ENCODE measurements at places on chromosomes 6 and 20. TPM values are rescaled to one million over a fixed set of nuclear protein-coding genes. Genes with fewer than 3 reads are reported as not detected.

- no peak for DNase-seq
Observed at GRCh38 chr20:9903048-9903655, 64.3 kb upstream of the PAK5 start.

DNA sequence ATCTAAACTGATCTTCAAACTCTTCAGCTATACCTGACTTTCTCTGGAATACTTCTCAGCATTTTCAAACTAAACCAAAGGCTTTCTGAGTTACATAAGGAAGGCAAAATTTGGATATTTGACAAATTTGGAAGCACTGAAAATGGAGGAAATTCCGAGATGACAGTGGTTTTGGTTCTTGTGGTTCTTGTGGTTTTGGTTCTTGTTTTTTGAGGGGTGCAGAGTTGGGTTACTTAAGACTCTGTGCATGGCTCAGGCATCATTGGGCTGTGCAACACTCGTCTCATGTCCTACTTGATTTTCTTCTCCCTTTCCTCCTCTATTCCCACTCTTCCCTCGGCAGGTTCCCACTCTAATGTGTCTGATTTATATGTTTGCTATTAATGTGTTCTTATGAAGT lies 78.0 kb downstream of the SLC22A3 start:
- no peak for DNase-seq

DNA sequence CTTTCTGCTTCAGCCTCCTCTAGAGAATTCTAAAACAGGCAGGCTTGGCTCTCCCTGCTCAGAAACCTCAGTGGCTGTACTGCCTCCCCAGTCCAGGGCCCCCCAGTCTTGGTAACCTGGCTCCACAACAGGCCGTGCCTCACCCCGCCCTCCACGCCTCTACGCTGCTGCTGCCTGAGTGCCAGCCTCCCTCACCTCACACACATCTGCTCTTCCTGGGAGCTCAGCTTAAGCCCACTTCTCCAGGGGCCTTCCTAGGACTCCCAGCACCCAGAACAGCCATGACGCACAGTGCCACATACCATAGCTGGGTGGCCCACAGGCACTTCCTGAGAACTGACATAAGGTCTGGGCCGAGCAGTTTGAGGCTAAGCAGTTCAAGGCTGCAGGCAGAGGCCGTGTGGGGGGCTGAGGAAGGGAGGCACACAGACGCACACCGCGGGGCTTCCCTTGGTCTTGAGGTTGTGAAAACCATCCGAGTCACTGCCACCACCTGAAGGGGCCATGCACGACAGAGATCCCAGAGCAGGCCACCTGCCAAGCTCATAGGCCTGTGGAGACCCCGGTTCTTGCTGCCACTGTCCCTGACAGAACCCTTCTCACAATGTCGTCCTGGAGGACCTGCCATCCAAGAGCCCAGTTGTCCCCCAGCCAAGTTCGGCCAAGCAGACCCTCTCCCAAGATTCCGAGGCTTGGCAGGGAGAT lies 42.6 kb downstream of the DSTN start:
- DNase-seq, result no peak

GRCh38 chr20:48686238-48687116 lies 141.3 kb downstream of the PREX1 start:
- DNase-seq, result no peak

DNA sequence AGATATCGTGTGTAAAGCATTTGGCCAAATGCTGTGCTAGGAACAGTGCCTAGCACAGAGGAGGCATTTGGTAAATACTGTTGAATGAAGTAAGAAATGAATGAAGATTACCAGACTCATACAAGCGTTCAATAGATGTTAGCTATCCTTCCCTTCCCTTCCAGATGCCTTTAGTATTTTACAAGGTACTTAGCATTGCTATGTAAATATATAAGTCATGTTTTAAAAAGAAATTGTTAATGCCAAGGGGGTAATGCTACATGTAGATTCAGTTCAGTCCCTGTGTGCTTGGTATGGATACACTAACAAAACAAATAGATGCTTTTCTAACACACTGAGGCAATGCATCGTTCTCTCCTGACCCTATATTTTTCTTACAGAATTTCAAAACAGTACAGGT lies 407.2 kb downstream of the ADGRB3 start:
- DNase-seq, result no peak

DNA sequence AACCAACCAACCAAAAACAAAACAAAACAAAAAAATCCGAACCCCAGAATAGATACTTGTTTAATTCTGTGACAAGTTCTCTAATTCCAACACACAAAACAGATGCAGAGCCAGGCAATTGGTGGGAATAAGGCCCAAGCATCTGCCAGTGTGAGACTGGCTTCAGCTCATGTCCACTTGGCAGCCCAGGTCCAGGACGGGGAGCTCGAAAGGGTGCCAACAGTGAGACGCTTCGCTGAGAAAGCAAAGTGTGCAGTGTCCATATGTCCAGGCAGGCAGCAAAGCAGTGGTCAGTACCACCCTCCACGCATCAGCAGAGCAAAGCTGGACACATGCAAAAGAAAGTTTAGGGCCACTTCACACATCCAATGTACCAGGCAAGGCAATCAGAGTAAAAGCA lies 102.9 kb downstream of the RALGAPA2 start:
- DNase-seq, result no peak

DNA sequence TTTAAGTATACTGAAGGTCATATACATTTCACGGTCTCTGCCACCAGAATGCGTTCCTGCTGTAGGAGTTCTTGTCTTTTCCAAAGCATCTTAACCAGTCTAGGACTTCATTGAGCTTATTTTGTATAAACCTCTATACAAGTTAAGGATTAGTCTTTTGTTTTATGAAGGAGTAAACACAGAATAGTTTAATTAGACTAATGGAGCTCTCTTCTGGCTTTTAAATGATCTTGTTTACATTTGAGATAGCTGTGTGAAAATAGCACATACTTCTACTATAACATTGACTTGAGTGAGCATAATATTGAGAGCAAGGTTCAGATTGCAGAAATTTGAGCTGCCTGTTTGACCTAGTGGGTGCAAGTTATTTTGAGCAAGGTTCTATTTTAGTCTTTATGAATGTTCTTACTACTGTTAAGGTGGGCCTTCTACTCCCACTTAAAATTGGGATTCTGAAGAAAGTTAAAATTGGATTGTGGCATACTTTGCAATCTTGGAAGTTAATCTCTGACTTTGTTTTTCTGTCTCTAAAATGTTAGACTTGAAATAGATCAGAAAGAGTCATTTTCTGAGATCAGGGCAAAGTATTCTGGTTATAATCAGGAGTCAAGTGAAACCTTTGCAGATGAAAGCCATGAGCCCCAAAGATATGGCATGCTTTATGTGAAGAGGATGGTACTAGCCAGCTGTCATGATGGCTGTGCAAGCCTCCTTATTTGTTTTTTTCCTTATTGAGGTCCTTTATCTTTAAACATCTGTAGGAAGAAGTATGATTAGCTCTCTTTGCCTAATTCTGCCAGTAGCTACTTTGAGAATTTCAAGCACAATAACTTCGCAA lies 41.8 kb downstream of the RPRD1B start:
- DNase-seq, result no peak

- no peak for DNase-seq
Observed at GRCh38 chr20:49482621-49483017, at the start of gene KCNB1. Gene KCNB1 (minus strand): TSS chr20:49482668. CDS start chr20:49482480, 188 bp downstream.

DNA sequence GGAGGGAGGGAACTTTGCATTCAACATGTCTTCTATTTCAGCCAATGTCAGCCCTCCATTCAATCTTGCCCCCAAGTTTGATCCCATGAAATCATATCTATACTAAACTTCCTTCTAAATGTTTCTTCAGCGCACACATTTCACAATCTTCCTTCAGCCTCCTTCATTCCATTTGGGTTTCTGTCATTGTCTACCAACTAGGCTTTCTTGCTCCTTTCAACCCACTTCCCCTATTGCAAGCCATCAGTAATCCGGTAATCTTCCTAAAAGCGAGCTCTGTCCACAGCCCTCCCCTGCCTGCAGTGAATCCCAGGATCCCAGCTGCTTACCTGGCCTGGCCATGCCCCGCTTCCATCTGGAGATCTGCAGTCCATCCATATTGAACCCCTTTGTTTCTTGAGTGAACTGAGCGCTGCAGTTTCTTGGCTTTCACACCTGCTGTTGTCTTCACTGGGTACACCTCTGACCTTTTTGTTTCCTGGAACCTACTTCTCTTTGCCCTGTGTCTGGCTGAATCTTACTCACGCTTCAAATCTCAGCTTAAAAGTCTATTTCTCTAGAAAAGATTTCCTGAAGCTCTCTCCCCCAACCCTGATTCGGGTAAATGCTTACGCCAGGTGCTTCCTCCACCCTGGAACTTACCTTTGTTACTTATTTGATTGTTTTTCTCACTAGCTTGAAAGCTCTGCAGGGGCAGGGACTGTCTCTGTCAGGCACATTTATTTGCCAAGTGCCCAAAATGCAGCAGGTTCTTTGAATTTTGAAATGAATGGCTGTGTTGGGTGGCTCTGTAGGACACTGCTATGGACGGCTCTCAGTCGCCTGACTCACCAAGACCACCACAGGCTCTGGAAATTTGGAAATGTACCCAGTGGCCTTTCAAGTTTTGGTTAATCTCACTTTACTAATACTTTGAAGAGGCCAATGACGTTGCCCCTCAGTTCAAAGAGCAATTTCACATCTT lies 50.3 kb downstream of the ADTRP start:
- DNase-seq, result no peak

DNA sequence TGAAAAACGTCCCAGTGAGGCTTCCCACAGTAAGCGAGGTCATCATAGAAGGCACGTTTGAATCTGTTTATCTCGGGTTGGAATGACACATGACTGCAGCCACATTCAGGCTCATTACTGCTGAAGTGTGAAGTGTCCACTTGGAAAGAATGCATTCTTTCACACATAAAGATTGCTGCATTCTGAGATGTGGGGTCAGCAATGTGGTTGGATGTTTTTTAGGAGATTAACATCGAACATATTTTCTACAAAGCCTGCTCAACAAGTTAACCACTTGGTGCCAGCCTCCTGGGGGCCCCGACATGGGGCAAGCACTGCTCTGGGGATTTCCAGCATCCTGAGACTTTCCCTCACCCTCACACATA lies 79.9 kb downstream of the BMP6 start:
- DNase-seq, result no peak

DNA sequence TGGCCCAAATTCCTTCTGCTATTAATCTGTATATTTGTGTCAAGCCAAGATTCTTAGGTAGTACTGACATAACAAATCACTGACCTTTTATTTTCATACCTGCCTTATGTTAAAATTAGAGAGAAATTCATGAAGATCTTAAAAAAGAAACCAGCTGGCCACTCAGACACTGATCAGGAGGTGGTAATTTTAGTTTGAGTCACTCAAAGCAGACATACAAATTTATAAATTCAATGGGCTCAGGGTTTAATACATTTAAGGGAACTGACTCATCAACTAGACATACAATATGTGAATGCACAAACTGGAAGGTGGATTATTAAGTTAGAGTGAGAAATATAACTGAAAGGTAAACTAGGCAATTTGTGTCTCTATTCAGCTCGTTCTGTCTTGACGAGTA lies 711.9 kb upstream of the EYS start:
- no peak for DNase-seq

- no peak for DNase-seq
Observed at GRCh38 chr6:144581812-144582537, 296.8 kb downstream of the UTRN start.

DNA sequence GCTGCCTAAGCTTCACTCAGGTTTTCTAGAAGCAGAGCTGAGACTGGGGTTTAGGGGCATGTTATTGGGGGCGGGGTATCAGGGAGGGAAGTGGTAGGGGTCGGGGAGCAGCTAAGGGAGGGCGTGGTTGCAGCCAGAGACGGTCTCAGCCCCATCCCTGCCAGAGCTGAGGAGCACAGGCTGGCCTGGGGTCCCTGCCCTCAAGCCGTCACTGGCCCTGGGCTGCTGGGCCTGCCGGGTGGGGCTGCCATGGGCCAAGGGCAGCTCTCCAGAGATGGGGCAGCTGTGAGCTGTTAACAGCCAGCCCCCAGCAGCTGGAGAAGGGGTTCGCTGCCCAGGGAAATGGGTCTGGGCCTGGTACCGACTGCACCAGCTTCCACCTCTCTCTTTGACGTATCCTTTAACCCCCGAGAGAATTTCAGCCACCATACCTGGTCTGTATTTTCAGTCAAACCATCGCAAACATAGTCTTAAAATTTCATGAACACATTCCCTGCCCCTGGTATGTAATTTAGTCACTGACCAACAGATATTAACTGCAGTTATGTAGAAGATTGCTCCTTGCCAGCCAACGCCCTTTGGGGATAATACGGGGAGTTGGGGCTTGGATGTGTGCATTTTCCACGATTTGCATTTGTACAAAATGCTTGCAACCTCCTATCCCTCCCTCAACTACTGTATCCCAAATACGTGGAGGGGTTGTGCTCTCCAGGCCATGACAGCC lies 253.4 kb downstream of the TAF4 start:
- DNase-seq, result no peak

GRCh38 chr6:157034436-157035230 lies 257.5 kb downstream of the ARID1B start:
- no peak for DNase-seq

DNA sequence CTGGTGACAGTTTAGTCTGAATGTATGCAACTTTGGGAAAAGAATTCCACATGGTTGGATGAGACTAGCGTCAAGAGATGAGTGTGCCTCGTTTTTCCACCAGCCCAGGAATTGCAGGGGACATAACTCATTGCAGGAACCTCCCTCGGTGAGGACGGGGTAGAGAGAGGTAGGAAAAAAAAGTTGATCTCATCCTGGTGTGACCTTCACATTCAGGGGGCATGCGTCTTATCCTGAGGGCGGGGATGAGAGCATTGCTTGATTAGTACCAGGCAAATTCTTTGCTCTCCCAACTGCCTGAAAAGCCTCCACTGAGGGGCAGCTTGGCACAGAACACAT lies 11.8 kb downstream of the TLDC2 start:
- DNase-seq, result no peak

DNA sequence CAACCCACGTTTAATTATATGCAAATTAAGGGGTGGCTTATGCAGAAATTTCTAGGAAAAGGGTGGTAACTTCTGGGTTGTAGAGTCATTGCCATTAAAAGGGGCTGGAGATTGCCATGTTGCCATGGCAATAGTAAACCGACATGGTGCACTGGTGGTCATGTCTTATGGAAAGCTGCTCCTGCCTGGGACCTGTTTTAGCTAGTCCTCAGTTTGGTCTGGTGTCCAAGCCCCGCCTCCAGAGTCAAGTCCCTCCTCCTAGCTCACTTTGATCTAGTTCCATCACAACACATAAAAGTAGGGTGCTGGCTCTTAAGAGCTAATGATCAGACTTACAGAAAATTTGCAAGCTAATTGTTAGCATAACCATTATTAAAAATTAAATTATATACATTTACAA lies 5.3 kb downstream of the SLC22A2 start:
- DNase-seq, result no peak

- DNase-seq, result no peak
Observed at GRCh38 chr6:121439926-121440325, 4.5 kb downstream of the GJA1 start.

Gene PDE7B
- total RNA-seq, result 4.4 TPM

Gene VGLL2
- 38.1 TPM for total RNA-seq

Gene SYNE1
- 103 TPM for total RNA-seq

Gene DNAH8
- 0.03 TPM for total RNA-seq

Gene MMUT
- 33.6 TPM for total RNA-seq

Gene KAT14
- 9.7 TPM for total RNA-seq

Gene RAD21L1
- total RNA-seq, result not detected

Gene PM20D2
- total RNA-seq, result 13.0 TPM
